Stimulated activated CD4-positive, alpha-beta T cell treated with anti-CD3 and anti-CD28 coated beads, Interleukin-1b, Interleukin-23, amount 100 ng/mL, for 1 hour (primary cell): ENCODE measurements at places on chromosomes 3 and 15.

GRCh38 chr3:159082519-159082918, 280.7 kb downstream of the MFSD1 start:
- no peak for DNase-seq

- DNase-seq: no peak
Observed at GRCh38 chr3:37594873-37595783, 266.6 kb upstream of the CTDSPL start.

GRCh38 chr3:14368146-14368545, 34.3 kb upstream of the SLC6A6 start:
- no peak for DNase-seq

GRCh38 chr3:132228923-132229322, 88.3 kb upstream of the ACP3 start:
- no peak for DNase-seq

- DNase-seq: no peak
Observed at GRCh38 chr3:183981990-183982644, 35.6 kb downstream of the ABCC5 start.

DNA sequence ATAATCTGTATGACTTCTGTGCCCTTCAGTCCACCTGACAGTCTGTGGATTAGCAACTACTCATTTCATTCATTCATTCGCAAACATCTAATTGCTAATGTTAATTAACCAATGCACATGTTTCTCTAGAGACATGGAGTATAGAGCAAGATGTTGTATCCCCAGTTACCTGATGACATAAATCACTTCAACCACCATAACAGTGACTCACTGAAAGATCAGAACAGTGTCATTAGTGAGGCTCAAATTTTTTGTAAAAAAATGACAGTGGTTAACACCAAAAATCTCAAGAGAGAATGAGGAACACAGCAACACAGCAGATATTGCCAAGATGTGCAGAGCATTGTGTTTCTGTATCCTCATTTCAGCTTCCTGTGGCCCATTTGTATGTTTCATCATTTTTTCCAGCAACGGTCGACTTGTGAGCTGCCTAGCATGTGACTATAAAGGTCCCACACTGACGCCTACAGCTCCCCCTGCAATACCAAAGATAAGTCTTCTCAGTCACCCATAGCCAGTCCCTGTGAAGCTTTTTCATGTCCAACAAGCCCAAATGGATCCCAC, 3.7 kb upstream of the PLD1 start:
- DNase-seq: no peak
